ENCODE measurements at places on chromosomes 2 and 18.

DNA sequence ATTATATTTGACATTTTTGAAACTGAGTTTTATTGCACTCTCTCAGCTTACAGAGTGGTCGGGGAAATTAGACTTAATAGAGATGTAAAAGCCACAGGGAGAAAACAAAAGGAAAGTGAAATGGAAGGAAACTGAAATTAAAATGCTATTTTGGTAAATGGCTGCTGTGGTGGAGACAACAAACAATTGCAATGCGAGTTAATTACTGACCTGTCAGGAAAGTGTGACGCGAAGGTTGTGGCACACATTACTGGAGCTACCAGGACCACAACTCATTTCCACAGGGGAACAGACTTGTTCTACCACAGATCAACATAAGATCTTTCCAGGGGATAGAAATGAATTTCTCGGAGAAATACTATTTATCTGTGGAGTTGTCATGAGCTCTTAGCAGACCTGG, 19.5 kb downstream of the ARHGAP15 start:
- DNase-seq, result no peak

- no peak for DNase-seq
Observed at GRCh38 chr2:237772513-237772912, 26.1 kb upstream of the RBM44 start.

GRCh38 chr18:3458952-3459853, 9.2 kb downstream of the TGIF1 start:
- DNase-seq, result no peak

GRCh38 chr2:71610671-71611070, 157.3 kb downstream of the DYSF start:
- peak; percentile 21 for DNase-seq

DNA sequence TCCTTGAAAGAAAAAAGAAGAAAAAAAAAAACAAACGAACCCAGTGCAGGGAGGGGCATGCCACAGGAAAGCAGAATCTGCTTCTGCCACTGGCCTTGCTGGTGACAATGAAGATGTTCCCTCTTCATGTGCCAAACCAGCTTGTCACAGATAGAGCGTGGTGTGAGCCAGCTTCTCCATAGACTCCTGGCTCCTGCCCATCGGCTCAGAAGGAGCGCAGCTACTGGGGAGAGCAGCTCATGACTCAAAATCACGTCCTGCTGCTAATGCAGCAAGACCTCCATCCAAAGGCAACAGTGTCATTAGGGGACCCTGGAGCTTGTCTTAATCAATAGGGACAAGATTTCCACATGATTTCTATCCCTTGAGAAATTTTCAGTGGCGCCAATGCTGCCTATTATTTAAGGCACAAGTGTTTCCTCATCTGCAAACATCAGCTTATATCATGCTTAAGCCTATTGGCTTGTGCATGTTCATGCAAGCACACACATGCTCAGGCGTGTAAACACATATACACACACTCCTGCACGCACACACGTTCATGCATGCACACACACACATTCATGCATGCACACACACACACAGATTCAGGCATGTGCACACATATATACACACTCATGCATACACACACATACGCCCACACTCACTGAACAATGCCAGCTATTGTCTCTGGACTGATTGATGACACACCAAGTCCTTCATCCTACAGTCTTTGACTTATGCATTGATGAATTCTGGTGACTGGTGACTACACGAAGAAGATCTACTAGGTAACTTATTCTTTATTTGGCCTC, 682.0 kb upstream of the ID2 start:
- DNase-seq, result no peak

DNA sequence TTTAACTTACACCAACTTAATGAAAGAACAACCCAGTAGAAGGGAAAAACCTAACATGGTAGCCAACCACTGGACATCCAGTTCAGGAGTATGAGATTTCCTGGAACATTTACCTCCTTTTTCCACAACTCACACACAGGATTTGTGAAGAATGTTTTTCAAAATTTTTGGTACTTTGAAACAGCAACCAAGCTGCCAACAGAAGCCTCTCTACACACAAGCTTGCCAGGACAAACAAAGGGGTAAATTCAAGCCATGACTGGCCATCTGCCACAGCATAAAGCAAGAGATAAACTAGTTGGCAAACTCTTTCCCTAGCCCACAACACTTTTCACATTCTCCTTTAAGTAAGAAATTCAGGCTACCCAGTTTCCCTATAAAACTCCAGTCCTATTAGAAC, 21.4 kb downstream of the MGAT4A start:
- DNase-seq, result no peak

DNA sequence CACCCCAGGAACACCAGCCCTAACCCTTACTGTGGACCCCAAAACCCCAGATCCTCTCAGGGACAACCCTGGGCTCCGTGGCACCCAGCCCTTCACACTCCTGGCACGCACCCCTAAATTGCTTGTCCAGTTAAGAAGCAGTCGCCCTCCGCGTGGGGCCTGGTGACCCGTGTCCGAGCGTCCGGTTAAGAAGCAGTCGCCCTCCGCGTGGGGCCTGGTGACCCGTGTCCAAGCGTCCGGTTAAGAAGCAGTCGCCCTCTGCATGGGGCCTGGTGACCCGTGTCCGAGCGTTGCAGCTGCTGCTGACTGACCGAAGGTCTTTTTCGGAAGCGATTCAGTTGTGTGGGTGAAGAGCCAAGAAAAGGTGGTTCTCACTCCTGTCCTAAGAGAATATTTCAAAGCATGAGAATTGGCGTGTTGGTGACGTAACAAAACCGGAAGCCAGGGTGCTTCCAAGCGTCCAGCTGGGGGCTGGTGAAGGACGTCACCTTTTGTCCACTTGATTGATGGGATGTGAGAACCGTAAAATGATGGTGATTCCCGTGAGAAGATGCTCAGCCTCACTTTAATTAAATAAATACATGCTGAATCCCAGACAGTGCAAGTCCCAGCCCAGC, 70.5 kb downstream of the KCNG2 start:
- no peak for DNase-seq

DNA sequence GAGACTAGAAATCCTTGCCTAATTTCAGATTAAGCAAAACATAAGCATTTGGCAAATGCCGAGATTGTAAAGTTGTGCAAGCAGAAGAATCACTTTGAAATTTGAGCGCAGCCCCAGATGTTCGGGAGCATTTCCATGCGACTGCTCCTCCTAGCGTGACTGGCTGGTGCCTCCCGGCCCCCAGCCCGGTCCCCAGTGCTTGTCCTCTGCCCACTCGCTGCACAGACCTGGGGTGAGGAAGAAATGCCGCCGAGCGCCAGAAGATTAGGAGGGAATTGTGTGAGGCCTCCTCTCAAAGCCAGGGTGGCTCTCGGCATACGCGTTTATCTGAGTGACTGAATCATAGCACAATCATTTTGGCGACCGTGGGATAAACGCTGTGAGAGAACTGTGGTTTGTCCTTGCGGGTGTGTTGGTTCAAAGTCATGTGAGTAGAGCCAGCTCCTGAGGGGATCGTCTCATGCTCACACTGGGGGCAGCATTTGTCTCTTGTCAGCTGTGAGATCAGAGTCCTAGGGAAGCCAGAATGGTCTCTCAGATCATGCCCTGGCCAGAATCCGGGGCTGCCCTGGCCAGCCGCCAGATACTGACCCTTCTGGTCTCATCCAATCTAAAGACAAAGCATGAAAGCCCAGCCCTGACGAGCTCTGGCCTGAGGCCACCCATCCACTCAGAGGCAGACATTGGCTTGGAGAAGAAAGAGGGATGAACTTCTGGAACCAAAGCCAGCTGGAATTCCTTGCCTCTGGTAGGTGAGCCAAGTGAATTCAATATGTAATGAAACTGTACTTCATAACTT, 189.3 kb downstream of the SH3RF3 start:
- no peak for DNase-seq

GRCh38 chr2:7867867-7868266, 814.0 kb upstream of the ID2 start:
- DNase-seq, result no peak

DNA sequence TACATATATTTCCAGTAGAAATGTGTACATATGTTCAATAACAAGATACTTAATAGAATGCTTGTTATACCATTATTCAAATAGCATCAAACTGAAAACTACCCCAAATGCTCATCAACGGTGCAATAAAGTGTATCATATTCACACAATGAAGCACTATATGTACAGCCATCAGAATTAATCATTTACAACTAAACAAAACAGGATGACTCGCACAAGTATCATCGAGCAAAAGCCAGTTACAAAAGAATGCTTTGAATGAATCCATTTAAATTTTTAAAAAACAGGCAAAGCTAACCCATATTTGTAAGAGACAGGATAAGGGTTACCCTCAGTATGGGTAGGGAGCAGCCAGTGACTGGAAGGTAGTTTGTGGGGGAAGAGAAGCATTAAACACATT, 132.8 kb upstream of the PDE1A start:
- no peak for DNase-seq

GRCh38 chr2:60118061-60118460, 435.4 kb downstream of the BCL11A start:
- no peak for DNase-seq

DNA sequence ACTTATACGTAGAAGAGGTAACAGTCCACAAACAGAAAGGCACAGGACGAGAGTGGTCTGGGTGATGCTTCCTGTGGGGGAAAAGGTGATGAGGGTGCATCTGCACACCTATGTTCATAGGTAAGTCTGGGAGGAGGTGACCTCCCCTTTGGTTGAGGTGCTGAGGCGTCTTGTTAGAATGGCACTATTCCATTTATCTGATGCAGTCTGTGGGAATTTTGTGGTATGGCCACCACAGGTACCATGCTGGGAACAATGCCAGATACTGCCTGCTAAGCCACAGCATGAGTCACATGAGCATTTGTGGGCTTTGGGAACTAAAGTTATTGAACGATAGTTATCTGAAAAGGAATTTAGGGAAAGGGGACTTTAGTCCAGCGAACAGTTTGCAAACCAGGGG, 27.9 kb downstream of the IL37 start:
- no peak for DNase-seq

DNA sequence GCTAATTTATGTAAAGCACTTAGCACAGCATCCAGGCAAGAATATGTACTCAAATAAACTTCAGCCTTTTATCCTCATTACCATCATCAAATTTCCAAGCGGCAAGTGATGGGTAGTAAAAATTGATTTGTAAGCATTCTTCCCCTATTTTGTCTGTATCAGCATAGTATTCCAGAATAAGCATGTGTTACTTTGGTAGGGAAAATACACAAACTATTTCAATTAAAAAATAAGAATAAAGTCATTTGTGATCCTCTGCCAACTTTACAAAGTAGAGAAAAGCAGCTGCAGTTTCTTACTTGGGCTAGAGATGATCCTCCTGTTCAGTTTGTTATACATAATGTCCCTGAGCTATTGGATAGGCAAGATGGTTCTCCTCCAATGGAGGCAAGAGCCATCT, 493.2 kb downstream of the ZEB2 start:
- no peak for DNase-seq
